ENCODE measurements at places on chromosomes 3 and 15.
A peak's percentile ranks its signal among the peaks of the same experiment; 100 is the strongest.

GRCh38 chr15:33256874-33257273 is 53.9 kb upstream of the RYR3 start:
- DNase-seq, result no peak

- no peak for DNase-seq
These were observed 35.4 kb downstream of the ARHGAP31 start for GRCh38 chr3:119329551-119329950.

DNA sequence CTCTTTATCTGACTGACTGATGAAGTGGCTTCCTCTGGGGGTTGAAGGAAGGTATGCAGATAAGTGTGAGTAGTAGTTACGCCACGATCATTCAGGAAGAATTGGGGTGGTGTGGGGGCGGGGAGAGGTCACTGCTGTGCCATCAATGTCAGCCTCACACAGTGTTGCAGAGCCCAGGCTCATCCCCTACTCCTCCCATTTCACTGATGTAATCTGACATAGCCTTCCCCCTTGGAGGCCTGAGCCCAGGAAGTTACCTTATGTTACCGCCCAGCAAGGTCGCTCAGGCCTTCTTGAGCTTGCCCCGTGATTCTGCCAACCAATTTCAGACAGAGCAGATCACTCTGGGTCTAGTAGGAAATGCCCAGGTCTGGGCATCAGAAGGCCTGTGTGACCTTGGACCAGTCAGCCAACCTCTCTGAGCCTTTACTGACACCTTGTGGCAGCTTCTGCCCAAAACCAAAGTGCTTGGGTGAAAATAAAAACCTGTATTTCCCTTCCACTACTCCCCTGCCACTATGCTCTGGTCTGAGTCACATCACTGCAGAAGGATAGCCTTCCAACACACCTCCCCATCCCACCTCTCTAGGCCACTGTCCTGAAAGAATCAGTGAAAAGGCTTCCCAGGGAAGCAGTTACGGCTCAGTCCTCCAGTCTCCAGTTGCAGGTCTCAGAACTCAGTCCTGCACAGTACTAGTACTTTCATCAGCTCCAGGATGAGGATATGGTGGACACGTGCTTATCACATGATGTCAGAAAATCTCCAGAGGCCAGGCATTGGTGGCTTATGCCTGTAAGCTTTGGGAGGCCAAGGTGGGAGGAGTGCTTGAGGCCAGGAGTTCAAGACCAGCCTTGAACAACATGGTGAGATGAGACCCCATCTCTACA is 28.1 kb upstream of the INSYN1 start:
- peak; percentile 30 for DNase-seq

GRCh38 chr3:106025151-106025722 is 156.4 kb upstream of the CBLB start:
- no peak for DNase-seq

DNA sequence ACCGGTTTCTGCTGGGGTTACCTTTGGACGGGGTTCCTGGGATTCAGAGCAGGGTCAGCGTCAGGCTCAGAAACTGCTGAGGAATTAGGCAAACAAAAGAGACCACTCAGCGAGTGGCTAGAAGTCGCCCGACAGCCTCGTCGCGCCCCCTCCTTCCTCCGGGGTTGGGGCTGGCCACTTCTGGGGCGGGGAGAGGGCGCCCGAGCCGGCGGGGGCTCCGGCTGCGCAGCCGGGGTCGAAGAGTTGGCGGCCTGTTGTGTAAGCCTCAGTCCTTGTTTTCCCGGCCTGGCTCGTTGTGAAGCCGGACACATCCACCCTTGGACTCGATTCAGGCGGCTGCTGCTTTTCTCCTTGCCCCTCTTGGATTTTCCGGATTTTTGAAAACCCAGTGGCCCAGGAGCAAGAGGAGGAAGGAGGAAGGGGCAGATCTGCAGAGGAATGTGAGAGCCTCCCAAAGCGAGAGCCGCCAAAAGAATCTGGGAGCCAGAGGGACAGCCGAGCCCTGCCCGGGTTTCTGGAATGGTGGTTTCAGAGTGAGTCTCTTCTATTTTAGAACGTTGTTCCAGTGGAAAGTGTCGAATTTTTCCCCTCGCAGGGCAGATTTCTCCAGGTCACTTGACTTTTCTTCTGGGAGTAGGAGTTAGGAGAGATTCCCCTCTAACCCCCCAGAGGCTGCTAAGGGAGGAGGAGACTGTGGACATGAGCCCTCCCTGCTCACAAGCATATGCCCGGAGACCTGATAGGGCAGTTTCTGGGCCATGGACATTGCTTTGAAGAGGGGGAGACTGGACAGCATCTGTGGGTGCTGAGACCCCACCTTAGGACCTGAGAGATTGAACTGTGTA is 666 bp downstream of the SNX33 start:
- DNase-seq, result peak; percentile 37
